ENCODE measurements at places on chromosomes 2 and 18.

DNA sequence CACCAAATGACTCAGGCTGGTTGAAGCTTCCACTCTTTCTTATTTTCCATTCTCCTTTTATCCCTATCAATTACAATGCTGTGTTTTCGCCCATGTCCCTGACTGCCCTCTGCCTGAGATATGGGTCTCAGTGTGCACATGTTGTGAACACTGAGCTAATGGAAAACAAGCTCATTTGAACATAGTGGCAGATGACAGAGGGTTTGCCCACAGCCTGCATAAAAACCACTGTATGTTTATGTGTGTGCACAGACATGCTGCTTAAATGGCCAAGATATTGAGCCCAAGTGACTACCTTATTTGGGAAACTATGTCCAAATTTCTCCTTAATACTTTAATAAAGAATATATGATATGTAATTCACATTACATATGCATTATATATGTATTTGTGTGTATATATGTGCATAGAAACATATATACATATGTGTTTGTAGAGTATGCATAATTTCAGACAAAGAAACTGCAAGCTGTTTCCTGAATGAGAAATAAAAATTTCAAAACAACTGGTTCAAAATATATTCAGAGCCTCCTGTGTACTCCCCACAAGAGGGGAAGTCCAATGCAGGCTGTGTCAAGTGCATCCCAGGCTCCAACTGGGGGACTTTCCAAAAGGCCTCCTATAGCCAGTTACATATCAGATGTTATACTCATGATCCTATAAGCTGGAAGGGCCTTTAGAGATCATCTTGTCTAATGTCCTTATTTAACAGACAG, 92.7 kb upstream of the CD302 start:
- no peak for DNase-seq

DNA sequence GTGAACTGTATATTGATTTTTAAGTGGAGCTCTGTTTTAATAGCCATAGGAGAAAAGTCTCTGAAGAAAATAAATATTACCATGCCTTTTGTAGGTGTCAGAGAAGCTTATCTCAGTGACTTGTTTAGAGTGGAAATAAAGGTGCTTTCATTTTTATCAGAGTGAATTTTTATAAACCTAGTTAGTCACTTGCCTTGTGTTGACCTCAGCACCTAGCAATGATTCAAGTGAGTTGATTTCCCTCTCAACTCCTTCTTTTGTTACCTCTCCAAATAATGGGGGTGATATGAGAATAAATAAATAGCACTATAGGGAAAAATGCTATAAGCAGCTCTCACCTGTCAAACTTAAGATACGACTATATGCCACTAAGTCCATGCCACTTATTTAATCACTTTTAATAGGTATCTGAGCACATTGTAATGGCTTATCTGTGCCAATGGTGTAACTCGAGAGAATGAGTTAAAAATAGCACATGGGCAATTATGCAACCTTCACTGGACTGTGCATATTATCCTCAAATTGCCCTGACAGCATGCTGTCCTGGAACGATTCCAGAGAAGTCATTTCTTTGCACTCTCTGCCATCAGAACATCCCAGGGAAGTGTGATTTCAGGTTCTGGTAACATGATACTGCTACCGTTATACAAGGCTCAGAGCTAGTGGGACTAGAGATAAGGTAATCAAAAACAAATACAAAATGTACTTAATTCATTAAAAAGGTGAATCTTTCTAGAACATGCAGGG, 290.8 kb downstream of the CCDC85A start:
- DNase-seq, result peak; percentile 8

GRCh38 chr2:117820444-117820843, 6.0 kb downstream of the DDX18 start:
- no peak for DNase-seq

- DNase-seq, result peak; percentile 36
Measured at GRCh38 chr2:62787386-62787785, 81.9 kb downstream of the EHBP1 start.

- DNase-seq, result no peak
Measured at GRCh38 chr18:3726238-3726951, 276.4 kb downstream of the TGIF1 start.

Data from HT1080 (cell line).